HCT116 (cell line): ENCODE measurements at places on chromosomes 4 and X. TPM values are rescaled to one million over a fixed set of nuclear protein-coding genes. Genes with fewer than 3 reads are reported as not detected.

DNA sequence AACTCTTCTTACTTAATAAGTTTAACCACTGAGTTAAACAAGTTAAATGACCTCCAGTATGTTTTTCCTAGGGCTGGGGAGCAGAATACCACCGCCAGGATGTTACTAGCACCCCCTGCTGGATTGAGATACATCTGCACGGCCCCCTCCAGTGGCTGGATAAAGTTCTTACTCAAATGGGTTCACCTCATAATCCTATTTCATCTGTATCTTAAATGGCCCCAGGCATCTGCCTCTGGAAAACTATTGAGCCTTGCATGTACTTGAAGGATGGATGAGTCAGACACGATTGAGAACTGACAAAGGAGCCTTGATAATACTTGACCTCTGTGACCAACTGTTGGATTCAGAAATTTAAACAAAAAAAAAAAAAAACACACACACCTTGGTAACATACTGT lies 61.5 kb upstream of the MMAA start:
- DNase-seq = peak; percentile 42

The IL2RG gene
- 0.64 TPM for total RNA-seq

The SH2D1A gene
- total RNA-seq = 0.15 TPM

The CXorf49 gene
- not detected for total RNA-seq

The LPAR4 gene
- total RNA-seq = not detected

The MAGEB1 gene
- total RNA-seq = 0.69 TPM
